ENCODE measurements at places on chromosomes 2 and 18.

GRCh38 chr2:226399006-226399405 is 400.6 kb downstream of the IRS1 start:
- no peak for DNase-seq

- DNase-seq = no peak
These were observed 148.8 kb downstream of the SMAD7 start for GRCh38 chr18:48801728-48802542.

GRCh38 chr2:11584525-11585056 is 50.7 kb downstream of the GREB1 start:
- DNase-seq = no peak

DNA sequence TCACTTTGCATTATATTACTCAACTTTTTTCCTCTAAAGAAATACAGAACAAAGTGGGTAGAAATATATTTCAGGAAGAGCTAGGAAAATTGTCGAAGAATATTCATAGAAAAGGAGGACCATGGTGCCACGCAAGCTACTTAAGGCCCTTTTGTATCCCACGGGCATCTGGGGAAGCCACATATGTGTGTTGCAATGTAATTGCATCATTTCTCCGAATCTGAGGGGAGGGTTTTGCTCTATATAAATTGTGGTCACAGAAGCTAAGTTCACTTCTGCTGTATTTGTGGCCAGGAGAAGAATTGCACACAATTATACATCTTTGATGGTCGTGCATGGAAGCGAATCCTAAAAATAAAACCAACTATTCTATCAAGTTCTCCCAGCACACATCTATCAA is 360.3 kb downstream of the IRS1 start:
- no peak for DNase-seq

GRCh38 chr18:29512761-29513160 is 1335.8 kb upstream of the CDH2 start:
- no peak for DNase-seq

DNA sequence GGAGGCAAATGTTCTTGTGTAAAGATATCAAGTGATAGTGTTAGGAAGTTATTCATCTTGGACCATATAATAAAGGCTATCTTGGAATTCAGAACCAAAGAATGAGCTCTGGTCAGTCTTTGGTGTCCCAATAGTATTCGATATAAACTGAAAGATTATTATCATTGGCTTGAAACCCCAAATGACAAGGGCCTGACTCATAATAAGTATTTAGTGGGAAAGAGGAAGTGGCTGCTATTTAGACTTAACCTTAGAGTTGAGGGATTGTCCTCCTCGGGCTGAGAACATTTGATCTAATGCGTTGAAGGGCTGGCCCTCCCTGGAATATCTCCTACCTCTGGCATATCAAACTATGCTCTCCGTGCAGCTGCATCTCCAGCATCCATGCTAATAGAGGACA is 67.5 kb downstream of the CDH20 start:
- no peak for DNase-seq

DNA sequence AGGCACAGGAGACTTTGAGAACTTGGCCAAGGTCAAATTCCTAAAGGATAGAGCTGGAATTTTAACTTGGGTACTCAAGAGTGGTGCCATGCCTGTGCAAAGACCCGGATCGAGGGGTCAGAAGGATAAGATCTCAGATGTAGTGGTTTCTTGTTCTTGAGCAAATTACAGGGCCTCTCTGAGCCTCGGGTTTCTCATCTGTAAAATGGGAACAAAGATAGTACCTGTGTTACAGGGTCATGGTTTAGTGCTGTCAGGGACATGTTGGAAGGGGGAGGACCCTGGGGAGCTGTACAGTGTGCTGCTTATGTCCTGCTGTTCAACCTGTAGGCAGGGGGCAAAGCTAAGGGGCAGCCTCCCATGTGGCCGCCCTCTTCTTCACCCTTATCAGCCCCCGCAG is 173.5 kb upstream of the HAAO start:
- no peak for DNase-seq

GRCh38 chr2:86633155-86633651 is 9.5 kb upstream of the RNF103 start:
- no peak for DNase-seq

- DNase-seq = no peak
These were observed 1234.0 kb upstream of the ZEB2 start for GRCh38 chr2:145753966-145754365.

DNA sequence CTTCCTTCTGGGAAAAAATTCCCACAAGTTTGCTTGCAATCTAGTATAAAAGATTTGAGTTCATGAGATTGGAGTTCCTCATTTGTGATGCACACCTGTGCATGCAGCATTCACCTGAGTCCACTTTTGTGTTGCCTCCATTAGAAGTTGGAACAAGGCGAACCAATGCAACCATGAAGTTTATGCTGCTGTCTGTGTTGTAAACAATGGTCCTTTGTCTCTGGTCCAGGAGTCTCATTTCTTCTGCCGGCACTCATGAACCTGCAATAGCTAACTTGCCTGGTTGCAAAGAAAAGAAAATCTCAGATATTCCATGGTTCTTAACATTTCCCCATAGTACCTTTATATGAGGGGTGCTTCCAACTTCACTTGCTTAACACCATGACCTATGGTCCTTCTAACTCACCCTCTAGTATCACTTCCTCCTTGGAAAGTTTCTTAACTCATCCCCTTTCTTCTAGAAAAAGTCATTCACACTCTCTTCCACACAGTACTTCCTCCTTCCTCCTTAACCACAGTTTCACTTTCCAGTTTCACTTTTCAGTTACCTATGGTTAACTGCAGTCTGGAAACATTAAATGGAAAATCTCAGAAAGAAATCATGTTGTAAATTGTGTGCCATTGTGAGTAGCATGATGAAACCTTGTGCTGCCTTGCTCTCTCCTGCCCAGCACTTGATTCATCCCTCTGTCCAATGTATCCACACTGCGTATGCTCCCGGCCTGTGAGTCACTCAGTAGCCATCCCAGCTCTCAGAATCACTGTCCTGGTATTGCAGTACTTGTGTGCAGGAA is 128.8 kb upstream of the TRIB2 start:
- peak; percentile 21 for DNase-seq

DNA sequence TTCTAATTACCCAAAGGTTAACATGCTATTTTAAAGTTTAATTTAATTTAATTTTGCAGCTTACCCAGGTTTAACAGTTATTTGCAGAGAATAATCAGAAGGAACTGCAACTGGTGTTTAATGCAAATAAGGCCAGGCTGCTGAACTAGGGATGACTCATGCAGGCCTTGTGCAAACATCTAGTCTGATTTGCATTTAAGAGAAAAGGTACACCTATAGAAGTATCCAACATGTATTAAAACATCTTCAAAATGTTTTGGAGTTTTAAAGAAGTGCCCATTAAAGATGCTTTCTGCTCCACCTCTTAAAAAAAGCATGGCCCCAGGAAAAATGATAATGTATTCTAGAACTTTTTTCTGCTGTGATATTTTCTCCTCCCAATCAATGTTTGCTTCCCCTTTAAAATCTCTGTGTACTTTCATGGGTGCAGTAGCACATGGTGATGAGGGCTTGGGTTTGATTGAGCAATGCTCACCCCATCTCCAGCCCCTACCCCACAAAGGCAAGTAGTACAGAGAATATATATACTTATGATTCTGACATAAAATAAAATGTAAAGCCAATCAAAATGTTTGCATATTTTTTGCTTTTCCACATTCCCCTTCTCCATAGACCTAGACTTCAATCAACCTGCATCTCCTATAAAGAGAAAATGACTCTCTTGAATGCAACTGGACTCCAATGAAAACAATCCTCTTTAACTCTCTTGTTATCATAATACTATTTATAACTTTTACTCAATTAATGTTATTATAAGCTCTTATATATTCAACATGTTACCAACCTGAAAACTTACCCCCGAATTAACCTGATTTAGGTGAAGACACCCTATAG is 54.1 kb downstream of the ATP8B1 start:
- DNase-seq = no peak

DNA sequence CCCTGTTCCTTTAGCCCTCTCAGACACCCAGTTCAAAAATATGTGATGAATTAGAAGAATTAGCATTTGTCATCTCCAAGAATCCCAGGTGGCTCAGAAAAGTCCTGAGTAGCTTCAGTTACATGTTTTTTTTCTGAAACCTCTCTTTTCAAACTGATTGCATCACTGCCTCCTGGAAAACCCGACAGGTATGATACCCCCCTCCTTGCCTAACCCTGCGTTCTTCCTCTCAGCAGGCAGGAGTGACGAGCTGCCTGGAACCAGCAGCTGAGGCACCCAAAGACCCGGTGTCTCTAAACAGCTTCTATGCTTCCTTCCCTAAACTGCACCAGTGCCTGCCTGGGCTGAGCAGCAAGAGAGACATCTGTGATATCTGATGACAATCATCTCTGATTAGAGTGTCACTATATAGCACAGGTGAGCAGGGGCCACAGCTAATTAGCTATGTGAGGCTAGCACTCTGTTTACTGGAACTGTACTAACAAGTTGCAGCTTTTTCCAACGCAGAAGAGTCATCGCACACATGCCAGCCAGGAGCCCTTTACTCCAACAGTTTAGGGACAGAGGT is 376.4 kb upstream of the ATP5MC3 start:
- no peak for DNase-seq

DNA sequence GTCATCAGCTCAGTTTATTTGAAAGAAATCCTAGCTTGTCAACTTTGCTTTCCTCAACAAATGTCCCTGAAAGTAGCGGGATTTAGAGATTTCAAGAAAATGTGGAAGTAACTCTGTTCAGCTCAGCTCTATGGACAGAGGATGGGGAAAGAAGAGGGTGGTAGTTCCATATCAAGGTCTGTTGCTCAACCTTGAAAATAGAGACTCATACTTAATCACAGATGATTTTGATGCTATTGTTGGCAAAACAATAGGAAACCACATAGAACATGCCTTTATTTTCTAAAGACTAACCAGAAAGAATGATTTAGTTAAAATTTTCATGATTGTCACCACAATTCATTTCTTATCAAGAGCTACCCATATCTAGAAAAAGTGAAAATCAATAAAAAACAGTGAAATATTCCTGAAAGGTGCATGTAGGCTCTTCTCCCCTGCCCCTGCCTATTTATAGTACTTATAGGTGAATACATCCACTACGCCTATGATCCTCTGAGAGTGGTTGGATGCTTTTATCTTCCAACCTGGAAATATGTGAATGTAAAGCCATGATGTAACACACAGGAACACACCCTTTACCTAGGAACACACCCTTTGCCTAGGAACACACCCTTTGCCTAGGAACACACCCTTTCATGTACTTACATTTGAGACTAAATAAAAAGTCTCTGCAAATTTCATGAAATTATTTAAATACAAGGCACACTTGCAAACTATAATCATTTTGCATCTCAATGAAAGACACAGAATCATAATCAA is 65.8 kb downstream of the ETAA1 start:
- DNase-seq = no peak

- no peak for DNase-seq
These were observed 152.4 kb downstream of the MGAT5 start for GRCh38 chr2:134406311-134406710.

DNA sequence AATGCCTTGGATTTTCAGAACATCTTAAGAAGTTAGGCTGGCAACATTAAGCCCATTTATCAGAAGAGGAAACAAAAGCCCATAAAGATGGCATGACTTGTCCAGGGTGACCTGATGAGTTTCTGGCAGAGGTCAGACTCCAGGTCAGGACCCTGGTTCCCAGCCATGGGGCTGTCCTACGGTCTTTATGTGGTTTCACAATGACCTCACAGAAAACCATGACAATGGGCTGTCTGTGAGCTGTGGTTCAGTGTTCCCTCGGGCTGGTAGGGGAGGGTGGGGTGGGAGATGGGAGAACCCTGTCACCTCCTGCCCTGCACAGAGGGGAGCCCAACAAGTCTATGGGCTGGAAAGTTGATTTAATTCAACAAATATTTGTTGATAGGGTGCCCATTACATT is 101.8 kb downstream of the LOXHD1 start:
- no peak for DNase-seq

DNA sequence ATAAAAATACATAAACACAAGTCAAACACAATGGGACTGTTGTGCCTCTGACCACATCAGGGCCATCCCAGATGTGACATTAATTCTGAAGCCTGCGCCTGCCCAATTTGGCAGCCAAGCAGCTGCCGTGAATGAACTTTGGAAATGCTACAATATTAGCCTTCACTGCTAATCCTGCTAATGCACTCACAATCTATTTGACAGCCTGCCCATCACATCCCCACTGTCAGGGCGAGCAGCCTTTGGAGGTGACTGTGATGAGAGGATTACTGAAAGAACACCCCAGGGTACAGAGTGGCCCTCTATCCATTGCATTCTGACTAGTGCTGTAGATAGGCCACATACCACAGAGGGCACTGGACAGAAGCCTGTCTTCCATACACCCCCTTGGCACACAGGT is 21.6 kb downstream of the OSR1 start:
- no peak for DNase-seq

DNA sequence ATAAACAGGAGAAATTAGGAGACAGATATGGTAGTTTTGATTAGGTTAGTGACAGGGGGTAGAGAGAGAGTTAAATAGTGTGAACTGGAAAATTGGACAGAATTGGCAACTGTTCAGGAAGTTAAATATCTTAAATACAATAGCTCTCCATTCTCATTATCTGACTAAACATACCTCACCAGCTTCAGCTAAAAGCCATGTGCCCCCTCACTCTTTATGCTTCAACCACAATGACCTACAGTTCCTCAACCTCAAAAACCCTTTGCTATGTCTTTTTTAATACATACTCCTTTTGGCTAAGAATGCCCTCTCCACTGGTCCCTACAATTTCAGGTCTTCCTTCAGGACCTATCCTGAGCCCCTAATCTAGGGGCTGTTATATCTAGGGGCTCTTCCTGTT is 740.2 kb upstream of the ZEB2 start:
- DNase-seq = no peak

DNA sequence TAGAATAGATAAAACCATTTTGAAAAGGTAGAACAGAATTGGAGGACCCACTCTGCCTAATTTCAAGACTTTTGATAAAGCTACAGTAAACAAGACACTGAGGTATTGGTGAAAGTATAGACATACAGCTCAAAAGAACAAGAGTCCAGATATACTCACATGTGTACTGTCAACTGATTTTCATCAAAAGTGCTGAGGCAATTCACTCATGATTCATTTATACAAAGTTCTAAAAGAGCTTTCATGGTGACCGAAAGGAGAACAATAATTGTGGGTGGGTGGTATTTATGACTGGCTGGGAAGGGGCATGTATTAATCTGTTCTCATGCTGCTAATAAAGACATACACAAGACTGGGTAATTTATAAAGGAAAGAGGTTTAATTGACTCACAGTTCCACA is 7.3 kb downstream of the MAP4K3 start:
- DNase-seq = no peak
